ENCODE measurements at places on chromosomes 1 and 21.

DNA sequence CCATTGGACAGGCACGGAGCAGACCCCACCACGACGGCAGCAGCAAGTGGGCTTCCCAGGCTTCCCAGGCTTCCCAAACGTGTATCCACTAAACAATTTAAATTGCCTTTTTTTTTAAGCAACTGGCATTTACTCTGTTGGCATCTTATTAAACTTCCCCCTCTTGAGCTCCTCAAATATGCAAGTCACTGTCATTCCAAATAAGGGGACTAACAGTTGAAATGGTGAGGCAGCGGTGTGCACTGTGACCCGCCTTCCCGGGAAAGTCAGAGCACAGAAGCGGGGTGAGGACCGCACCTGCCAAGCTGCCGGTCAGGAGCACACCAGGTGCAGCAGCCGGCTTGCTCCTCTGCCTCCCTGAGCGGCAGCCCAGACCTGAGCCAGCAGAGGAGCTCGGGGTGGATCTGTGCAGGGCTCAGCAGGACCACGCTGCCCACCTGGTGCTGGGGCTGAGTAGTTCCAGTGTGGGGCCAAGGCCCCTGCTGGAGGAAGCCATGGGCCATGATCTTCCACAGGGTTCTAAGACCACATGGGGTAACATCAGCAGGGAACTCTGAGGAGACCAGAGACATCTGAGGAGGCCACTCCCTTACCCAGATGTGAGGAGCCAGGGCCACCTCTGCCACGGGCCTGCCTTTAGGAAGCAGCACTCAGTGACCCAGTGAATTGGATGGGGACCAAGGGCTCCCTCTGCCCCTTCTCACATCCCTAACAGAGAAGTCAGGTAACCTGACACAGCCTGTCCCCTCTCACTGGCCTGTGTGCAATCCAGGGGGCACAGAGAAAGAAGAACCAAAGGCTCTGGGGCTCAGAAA lies 245.4 kb downstream of the NPHP4 start:
- no peak for DNase-seq

GRCh38 chr1:80403471-80403893 lies 1397.0 kb upstream of the ADGRL4 start:
- DNase-seq, result no peak

DNA sequence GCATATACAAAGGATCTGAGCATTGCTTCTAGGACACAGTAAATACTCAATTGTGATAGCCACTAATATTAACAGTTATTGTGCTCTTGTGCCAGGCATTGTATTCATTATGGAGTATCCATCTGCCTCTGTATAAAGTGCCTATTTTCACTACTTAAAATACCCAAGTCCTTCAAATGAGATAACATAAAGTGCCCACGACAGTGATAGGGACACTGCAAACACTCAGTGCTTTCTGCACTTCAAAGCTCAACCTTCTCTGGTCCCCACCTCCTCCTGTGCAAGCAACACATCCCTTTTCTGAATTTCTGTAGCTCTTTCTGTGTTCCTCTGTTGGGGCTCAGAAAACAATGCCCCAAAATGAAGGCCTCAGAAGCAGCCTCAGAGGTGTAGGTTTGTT lies 6.6 kb upstream of the DDAH1 start:
- DNase-seq, result no peak

- DNase-seq, result no peak
These were observed 4.1 kb upstream of the SLC2A1 start for GRCh38 chr1:42962641-42963377.

- DNase-seq, result no peak
These were observed 113.2 kb downstream of the TRABD2B start for GRCh38 chr1:47883963-47884362.

DNA sequence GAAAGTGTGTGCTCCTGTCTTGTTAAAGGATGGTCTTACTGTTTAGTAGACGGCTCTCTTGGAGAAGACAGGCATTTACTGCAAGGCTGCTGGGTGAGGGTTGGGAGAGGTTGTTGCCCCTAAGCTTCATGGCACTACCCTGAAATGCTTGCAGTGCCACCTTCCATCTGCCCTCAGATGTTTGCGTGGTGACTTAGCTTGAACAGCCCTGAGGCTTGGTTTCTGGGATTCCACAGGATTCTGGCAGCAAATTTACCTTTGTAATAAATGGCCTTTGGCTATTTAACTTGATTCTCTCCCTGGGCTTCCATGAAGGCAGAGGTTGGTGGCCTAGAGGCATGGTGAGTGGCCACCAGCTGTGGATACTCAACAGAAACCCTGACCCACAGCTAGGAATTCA lies 11.6 kb downstream of the MTARC1 start:
- DNase-seq, result no peak

- DNase-seq, result no peak
These were observed 24.6 kb downstream of the PLEKHA6 start for GRCh38 chr1:204335085-204335484.

DNA sequence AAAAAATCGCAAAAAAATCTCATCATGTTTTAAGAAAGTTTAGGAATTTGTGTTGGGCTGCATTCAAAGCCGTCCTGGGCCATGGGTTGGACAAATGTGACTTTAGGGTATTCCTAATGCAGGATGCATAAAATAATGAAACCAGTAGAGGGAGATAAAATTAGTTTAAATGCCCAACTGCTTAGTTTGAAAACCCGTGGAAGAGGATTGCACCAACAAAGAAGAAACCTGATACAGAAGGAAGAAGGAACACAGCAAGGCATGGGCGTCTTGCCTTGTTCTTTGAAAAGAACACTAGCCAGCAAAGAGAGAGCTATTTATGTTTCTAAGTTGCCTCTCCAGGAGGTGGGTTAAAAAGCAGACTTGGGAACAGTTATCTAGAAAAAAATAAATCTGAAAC lies 37.9 kb downstream of the WDR3 start:
- no peak for DNase-seq

- no peak for DNase-seq
These were observed 85.7 kb upstream of the SLC45A1 start for GRCh38 chr1:8232036-8232757.

GRCh38 chr1:42359466-42359865 lies 21.1 kb upstream of the RIMKLA start:
- DNase-seq, result no peak

- no peak for DNase-seq
These were observed 297.6 kb upstream of the RUNX1 start for GRCh38 chr21:35346697-35347096.

DNA sequence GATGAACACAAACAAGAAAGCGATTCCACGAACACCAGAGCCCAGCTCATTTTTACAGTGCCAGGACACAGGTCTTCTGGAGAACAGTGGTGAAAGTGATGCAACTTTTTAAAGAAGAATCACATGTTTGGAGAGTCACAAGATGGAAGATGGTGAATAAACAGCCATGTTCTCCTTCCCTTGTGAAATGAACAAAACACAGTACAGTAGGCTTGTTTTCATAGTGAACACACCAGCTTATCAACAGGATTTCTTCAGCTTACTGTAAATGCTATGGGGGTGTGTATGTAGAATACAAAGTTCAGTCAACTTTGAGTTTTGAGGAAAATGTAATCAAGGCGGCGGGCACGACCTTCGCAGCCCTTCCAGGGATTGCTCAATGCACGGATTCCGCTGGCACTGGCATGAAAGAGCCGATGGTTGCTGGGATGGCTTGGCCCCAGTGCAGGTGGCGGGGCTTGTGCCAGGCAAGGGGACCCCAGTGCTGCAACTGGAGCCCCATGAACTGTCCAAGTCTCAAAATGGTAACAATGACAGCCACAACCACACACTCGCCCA lies 9.7 kb downstream of the TMPRSS3 start:
- no peak for DNase-seq

DNA sequence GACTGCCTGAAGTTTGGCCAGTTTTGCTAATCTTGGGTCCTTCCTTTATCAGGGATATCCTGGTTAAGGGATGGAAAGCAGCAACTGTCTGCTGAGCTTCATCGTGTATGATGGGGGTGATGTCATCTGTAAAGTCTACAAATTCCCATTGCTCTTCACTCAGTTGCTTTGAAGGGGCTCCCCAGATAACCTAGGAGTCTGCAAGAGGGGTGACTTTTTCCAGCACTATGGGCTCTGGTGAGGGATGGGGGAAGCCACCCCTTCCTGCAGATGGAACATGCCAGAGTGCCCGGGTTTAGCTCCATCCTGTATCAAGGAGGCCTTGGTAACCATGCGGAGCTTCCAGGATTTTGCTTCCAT lies 28.4 kb downstream of the EDARADD start:
- DNase-seq, result no peak

GRCh38 chr1:10745886-10746455 lies 50.5 kb downstream of the CASZ1 start:
- DNase-seq, result no peak

GRCh38 chr1:155003766-155004351 lies 1.3 kb downstream of the ZBTB7B start:
- DNase-seq, result no peak

GRCh38 chr1:171351961-171352360 lies 38.0 kb downstream of the FMO4 start:
- DNase-seq, result no peak

- no peak for DNase-seq
These were observed 46.4 kb downstream of the DDX20 start for GRCh38 chr1:111802110-111802509.

DNA sequence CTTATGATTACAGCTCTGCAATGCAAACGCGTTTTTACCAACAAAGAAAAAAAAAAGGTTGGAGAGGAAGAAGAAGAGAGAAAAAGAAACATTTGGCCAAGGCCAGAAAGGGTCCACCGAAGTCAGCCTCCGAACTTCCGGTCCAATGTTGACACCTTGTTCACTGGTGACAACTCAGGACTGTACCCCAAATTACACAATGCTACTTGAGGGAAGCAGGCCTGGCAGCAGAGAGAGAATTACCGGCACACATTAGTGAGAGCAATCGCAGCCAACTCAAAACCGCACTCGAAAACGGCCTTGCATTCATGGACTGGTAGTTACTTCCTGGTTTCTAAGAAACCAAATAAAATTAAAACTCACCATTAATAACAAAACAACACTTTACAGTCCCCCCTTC lies 652.5 kb downstream of the KIF26B start:
- no peak for DNase-seq

GRCh38 chr1:61280452-61280851 lies 198.1 kb downstream of the NFIA start:
- DNase-seq, result no peak

DNA sequence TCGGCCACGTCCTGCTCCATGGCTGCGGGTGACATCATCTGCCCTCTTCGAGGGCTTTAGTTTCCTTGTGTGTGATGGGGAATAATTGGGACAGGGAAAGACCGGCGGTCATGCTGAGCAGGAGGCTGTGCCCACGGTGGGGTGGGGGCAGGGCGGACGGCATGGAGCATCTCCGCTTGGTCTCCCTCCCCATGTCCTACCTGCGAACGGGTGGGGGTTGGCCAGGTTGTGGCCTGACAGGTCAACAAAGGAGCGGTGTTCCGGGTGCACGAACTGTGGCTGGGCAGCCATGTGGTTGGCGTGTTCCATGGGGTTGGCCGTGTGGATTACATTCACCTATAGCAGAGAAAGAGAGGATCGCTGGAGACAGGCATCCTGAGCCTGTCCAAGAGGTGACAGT lies 80.0 kb downstream of the PIK3CD start:
- no peak for DNase-seq

GRCh38 chr1:89889323-89889615 lies 68.4 kb downstream of the LRRC8D start:
- no peak for DNase-seq

DNA sequence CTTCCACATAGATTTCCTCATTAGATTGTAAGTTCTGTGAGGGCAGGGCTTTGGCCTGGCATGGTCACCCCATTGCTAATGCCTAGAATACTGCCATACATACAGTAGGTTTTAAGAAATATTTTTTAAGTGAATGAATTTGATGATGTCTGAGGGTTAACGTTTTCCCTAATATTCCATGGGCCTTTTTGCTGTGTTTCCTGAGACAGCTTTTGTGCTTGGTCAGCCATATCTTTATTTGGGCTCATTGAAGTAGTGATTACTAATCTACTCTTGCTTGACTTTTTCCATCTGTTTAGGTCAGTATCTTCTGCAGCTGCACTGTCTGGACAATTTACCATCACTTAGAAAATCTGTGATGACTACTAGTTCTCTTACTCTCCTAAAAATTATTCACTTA lies 3.5 kb downstream of the CDC42 start:
- no peak for DNase-seq

DNA sequence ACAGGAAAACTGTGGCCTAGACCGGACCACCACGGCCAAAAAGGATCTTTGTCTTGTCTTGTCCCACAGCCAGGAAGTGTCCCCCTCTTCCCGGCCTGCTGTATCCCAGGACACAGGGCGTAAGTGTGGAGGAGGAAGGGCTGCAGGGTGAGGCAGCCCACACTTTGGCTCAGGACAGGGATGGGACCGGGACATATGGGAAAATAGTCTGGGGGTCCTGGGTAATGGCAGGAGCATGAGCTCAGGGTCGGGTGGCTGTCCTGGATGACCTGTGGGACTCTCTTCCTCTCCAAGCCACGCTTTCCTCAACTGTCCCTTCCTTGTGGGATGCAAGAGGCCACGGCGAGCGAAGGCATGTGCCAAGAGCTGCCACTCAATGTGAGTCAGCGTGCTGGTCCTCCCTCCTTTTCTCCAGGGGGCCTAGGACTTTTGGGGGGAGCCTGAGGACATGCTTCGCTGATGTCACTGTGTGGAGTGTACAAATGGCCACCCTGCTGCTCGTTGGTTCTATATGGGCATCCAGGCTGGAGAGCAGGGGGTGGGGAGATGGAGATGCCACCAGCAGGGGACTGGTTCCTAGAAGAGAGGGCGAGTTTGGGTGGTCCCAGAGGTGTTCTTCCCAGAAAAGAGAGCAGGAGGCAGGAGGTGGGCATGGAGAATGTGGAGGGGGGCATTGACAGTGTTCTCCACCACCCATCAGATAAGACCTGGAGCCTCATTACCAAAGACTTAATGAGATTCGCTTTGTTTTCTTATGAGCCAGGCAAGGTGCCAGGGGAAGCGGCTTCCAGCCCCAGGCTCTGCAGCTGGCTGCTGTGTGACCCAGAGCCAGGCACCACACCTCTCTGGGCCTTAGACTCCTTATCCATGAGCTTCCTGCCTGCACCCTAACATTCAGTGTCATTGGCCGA lies 11.5 kb upstream of the PADI1 start:
- no peak for DNase-seq

DNA sequence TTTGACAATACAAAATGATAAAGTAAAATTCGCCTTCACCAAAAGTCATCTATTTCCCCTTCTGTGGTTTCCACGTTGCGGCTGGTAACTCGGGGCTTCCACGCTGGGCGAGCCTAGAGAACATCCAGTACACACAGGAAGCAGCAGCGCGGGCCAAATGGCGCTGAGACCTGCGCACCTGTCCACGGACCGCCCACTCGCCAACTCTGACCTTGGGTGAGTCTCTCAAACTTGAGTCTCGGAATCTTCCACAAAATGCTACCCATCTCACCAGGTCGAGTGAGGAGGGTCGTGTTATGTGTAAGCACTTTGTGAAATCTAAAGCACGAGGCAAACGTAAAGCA lies 820 bp upstream of the TTF2 start:
- no peak for DNase-seq

DNA sequence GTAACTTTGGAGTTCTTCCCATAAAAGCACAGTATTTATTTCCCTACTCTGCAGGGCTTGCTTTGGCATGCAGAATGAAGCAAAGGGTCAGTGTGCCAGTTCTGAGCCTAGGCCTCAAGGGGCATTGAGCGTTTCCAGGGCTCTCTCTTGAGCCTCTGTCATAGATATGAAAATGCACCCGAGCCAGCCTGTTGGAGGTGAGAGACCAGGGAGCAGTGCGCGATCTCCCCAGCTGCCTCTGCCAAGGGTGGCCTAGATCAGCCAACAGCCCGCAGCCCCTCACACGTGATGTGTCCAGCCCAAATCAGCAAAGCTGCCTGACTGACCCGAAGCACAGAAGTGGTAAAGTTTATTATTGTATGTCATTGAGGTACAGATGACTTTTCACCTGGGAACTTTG lies 63.7 kb downstream of the TENT5C start:
- no peak for DNase-seq
